ENCODE measurements at places on chromosomes 2 and 18.

DNA sequence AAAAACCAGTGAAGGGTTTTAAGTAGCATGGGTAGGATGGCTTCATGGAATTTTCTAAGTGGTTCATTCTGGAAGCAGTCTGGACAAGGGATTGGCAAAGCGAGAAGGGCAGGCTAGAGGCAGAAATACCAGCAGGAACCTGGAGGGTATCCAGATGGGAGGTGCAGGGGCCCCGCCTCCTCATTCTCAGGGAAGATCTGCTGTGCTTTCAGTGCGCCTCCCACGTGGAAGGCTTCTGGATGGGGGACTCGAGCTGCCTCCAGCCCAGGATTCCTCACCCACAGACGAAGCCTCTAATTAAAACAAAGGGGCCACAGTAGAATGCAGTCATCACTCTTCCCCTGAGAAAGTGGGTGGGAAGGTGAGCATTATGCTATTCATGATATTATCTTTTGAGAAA lies 79.8 kb downstream of the VSNL1 start:
- no peak for DNase-seq

GRCh38 chr2:231546014-231546715 lies 15.9 kb upstream of the NMUR1 start:
- no peak for DNase-seq

DNA sequence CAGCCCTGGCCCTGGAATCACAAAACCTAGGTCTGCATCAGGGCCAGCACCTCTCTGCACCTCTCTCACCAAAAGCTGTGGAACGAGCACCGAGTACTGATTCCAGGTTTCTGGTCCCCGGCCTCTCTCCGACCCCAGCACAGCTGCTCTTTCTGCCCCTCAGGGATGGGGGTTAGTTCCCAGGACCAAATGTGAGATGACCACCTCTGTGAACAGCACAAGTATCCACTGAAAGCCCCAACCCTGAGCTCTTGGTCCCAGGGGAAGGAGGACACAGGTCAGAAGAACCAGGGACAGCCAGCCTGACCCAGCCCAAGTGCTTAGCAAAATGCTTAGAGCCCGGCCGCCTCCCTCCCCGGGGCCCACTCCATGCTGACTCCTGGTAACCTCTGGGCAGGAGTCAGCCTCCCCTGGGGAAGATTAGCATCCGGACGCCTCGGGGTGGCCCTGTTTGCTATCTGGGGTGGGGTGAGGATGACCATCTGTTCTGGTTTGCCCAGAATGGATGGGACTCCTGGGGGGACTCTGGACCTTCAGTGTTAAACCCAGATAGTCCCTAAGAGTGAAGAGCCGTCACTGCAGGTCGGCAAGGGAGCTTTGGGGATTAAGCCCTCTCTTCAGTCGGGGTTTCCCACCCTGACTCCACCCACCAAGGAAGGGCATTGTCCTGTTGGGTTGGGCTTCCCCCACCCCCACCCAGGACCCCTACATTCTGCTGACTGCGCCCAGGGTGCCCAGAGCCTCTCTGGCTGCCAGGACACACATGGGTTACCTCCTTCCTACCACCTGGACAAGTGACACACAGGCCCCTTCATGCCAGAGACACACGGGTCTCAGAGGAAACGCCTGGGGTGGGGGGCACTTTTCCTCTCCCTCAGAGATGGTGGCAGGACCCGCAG lies 9.4 kb upstream of the GPR55 start:
- no peak for DNase-seq

GRCh38 chr2:217150236-217150635 lies 290.4 kb upstream of the TNP1 start:
- no peak for DNase-seq

- DNase-seq: no peak
Measured at GRCh38 chr2:56465491-56465890, 281.7 kb downstream of the CCDC85A start.

GRCh38 chr2:188345831-188346458 lies 54.3 kb downstream of the GULP1 start:
- DNase-seq: no peak

GRCh38 chr2:6089474-6089873 lies 397.3 kb downstream of the SOX11 start:
- no peak for DNase-seq

DNA sequence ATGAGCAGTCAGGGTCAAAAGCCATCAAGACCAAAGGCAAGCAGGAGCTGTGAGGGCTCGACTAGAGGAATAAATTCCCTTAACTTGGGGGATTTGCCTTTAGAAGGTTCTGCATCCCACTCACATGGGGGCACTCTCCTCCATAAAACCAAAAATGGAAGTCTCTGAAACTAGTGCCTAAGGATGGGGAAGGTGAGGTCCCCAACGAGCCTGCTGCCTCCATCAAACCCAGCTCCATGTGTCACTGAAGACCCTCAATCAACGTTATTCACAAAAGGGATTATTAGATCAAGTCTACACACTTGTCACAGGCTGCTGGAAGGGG lies 254.9 kb upstream of the NCKAP5 start:
- no peak for DNase-seq

DNA sequence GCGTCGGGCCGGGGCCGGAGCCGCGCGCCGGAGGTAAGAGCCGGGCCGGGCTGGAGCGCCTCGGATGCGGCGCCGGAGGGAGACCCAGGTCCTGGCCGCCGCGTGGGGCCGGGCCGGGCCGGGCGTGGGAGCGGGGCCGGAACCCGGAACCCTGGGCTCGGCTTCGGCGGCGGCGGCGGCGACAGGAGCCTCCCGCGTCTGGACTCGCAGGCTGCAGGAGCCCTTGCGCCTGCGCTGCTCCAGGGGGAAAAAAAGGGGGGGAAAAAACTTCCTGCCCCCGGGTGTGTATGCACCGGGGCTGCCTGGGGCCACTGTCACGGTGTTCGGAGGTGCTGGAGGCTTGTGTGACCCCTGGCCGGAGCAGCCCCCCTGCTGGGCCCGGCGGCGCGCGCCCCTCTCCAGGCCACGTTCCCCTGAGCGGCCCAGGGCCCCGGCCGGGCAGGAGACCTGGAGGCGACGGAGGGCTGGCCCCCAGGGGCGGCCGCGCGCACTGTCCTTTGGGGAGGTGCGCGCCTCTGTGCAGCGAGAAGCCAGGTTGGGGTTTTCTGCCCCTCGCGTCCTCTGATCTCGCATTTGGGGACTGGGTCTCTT lies 864 bp downstream of the KLHL29 start:
- DNase-seq: no peak

- DNase-seq: peak; percentile 90
Measured at GRCh38 chr2:10407841-10408648, 40.1 kb downstream of the ODC1 start.

GRCh38 chr2:65055422-65056214 lies 598 bp upstream of the CEP68 start:
- no peak for DNase-seq

DNA sequence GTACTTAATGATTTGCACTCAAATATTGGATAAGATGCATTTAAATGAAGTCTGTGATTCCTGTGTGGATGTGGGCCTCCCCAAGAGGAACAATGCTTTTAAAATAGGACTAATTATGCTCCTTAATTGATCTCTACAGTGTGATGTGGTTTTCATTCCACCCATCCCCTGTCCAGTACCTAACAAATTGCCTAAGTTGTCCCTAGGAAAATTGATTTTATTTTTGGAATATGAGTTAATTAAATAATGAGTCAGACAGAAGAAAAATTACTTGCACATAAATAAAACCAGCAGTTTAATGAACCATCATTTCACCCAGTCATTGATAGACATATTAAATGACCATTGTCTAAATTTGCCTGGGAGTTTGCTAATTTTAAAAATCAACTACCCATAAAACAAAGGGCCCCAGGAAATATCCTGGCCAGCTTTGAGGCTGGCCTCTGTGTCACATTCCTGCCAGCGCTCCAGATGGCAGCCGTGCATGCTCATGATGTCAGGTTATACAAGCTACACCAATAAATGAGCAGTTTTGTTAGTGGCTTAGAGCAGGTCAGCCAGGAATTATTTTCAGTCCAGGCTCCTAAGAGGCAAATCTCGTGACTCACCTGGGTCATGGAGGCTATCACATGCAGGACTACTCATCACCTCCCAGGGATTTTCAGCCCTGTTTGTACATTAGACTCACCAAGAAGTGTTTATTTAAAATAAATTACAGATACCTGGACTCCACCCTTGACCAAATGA lies 31.9 kb downstream of the ABHD3 start:
- DNase-seq: peak; percentile 65

- no peak for DNase-seq
Measured at GRCh38 chr2:27795093-27795834, 23.7 kb downstream of the MRPL33 start.

- no peak for DNase-seq
Measured at GRCh38 chr2:97759727-97760407, 46.5 kb downstream of the ZAP70 start.

- no peak for DNase-seq
Measured at GRCh38 chr2:165522719-165523118, 53.2 kb downstream of the CSRNP3 start.

DNA sequence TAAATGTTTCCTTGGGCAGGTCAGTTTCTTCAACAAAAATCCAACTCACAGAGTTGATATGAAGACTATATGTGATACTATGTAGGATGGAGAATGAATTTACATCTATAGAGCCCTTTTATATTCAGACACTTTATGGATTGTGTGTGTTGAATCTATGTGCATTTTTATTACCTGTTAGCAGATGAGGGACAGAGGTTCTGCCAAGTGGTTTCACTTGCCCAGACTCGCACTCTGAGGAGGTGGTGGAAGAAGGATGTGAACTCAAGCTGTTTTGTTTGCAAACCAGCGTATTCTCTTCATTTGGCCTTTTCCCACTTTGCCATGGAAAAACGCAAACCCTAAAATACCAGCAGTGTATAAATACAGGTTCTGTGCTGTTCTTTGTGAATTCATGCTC lies 237.6 kb downstream of the TDRD15 start:
- DNase-seq: no peak

- no peak for DNase-seq
Measured at GRCh38 chr2:96883306-96883705, 13.4 kb upstream of the SEMA4C start.

- DNase-seq: peak; percentile 24
Measured at GRCh38 chr2:200479692-200480265, 30.1 kb downstream of the KCTD18 start.

DNA sequence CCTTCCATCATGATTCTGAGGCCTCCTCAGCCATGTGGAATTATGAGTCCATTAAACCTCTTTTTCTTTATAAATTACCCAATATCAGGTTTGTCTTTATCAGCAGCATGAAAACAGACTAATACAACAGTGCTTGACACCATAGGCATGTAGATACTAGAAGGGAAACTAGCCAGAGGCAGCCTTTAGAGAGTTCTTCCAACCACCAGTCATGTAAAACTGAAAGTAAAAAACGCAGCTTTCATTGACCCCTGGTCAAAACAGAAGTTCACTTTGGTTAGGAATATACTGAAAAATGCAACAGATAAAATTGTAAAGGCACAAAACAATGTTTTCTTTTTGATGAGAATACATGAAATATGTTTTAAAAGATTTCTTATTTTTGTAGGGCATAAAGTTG lies 122.8 kb upstream of the L3MBTL4 start:
- DNase-seq: no peak

DNA sequence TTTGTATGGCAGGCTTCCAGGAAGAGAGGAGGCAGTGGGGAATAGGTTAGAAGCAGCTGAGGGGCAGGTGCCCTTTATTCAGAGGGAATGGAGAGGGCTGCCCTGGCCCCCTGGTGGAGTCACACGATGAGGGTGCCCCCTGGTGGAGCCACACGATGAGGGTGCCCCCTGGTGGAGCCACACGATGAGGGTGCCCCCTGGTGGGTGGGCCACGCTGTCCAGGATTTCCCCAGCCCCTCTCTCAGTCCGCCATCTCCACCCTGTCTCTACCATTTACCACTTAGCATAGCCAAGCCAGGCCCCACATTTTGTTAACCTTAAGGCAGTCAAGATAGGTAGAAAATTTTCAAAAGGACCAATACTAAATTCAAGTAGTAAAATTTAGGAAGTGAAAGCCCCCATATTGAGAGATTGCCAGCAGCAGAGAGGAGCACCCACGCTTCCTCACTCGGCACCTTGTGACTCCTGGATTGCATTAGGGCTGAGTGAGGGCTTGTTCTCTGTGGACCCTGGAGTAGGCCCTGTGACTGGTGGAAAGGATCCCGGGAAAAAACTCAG lies 10.4 kb upstream of the FAM228A start:
- DNase-seq: no peak

DNA sequence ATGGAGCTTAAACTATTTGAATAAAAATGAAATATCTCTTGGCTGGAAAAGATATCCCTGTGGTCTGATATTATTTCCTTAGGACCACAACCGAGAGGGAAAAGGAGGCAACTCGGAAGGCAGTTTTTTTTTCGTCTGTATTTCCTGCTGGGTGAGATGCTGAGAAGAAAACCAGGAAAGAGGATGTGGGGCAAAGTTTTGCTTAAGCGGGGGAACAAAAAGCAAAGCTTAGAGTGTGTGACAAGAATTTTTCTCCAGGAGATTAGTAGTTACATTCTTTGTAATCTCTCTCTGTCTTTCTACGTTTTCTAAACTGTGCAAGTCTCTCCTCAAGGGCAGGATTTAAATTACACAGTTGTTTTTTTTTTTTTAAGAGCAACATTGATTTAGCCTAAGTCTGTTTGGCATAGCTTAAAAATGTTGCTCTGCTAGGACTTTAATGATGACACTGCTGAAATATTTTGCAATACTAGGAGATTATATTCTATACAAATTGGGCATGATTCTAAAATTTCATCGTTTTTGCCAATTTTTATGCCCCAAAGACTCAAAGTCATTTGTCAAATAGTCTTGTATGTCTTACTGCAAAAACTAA lies 258.5 kb downstream of the KCNS3 start:
- no peak for DNase-seq

DNA sequence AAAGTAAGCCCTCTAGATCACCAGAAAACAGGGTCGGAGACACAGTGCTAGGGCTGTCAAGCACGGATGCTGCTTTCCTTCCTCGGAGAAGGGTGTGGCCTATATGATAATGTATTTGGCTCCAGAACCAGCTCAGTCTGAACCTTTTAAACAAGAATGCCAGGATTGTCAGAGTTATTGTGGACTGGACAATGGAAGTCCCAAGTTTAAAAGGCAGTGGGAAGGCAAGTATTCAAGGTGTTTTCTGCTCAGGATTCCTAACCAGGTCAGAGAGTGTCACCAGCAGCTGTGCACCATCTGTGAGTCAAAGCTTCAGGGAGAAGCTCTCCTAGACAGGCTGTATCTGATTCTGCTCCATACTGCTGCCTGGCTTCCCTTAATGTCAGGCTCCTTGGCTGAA lies 94.8 kb downstream of the SPOPL start:
- no peak for DNase-seq

- no peak for DNase-seq
Measured at GRCh38 chr2:235070063-235070706, 118.4 kb downstream of the SH3BP4 start.

DNA sequence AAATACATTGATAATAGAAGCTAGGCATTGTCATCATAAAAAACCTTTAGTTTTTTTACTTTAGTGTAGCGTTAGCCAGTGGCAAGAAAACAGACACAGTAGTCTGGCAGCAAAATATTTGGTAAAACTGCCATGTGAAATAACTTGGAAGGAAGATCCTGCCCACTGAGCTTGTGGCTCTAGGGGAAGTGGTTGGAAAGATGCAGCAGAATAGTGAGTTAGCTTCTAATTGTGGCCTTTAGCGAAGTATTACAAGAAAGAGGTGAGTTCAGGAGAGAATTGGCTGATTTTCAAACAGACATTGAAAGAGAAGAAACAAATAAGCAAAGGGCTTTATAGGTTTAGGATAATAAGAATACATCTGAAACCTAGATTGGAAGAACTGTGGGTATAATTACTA lies 1887.8 kb upstream of the CELF4 start:
- DNase-seq: no peak

GRCh38 chr18:2979871-2980790 lies 32.8 kb downstream of the LPIN2 start:
- no peak for DNase-seq

Data from Panc1 (cell line).